ENCODE measurements at places on chromosomes 7 and 10.

- DNase-seq = no peak
These were observed 3.8 kb upstream of the SKIDA1 start for GRCh38 chr10:21529032-21529910.

GRCh38 chr10:70368774-70369482, 13.5 kb downstream of the LRRC20 start:
- no peak for DNase-seq

DNA sequence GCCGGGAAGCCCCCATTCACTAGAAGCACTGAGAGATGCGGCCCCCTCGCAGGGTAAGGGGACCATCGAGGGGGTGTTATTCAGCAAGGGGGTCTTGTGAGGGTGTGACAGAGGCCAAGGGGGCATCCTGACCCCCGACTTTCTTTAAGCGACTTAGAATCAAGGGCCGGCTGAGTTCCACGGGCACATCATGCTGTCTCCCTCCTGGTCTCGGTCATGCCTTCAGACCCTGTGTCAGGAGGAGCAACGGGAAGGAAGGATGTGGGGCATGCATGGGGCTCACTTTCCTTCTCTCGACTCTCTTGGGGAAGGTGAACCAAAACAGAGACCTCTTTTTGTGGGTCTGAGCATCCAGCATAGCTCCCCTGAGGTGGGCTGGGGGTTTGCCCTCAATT, 2.5 kb downstream of the ACSL5 start:
- no peak for DNase-seq

- DNase-seq = peak; percentile 81
These were observed at the start of gene ZWINT for GRCh38 chr10:56360967-56361612. Gene ZWINT (minus strand): TSS chr10:56361259. CDS start chr10:56361236, 23 bp downstream.

GRCh38 chr7:90708841-90709317, 112.8 kb downstream of the CDK14 start:
- no peak for DNase-seq

DNA sequence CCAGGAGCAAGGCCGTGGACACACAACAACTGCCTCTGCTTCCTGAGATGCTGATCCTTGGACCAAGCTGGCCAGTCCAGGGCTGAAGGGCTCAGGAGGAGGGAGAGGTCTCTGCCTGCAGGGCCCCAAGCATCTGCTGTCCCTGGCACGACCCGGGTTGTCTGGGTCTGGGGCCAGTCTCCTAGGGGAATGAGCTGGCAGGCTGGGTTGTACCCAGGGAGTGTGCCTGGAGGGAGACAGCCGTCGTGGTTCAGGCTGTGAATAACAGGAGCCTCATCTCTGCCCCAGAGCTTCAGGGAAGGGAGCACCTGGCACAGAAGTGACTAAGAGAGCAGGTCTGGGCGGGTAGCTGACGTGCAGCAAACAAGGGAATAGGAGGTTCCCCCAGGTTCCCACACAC, 17.9 kb upstream of the SERPINE1 start:
- DNase-seq = no peak

- peak; percentile 30 for DNase-seq
These were observed 37.0 kb upstream of the IL15RA start for GRCh38 chr10:6014241-6014761.

- DNase-seq = no peak
These were observed 423 bp downstream of the LSM5 start for GRCh38 chr7:32489788-32490126.

DNA sequence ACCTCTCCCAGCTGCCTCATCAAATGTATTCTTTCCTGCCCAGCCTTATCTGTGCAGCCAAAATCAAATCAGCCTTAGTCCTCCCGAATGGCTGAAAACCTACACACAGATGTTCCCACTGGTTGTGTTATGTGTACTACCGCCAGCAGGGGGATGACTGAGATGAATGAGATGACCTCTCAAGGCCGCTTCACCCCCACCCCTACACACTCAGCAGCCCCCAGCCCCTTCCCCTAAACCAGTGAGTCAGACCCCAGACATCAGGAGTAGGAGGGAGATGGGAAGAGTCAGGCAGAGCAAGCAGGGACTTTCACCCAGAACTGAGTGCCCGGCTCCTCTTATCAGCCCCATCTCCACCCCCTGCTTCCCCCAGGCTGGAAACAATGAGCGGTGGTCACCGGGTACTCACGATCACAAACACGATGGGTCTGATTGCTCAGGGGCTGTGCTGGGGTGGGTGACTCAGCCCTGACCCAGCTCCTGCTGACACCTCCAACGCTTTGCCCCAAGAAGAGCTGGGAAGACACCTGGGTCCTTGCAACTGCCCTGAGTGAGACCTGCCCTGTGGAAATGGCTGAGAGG, 6.5 kb upstream of the C10orf105 start:
- DNase-seq = no peak

DNA sequence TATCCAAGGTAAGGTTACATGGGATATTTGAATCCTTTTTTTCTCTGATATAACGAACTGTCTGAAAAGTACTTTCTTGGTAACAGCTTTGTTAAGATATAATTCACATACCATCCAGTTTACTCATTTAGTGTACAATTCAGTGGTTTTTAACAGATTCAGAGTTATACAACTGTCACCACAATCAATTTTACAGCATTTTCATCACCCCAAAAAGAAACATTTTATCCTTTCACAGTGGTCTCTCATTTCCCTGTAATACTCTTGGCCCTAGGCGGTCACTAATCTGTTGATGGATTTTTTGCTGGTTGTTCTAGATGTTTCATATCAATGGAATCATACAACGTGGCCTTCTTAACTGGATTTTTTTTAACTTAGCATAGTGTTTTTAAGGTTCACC, 91.6 kb downstream of the GLCCI1 start:
- DNase-seq = no peak

- no peak for DNase-seq
These were observed 275.5 kb downstream of the USP6NL start for GRCh38 chr10:11335881-11336430.

- no peak for DNase-seq
These were observed 13.7 kb downstream of the TECTB start for GRCh38 chr10:112296908-112297331.

DNA sequence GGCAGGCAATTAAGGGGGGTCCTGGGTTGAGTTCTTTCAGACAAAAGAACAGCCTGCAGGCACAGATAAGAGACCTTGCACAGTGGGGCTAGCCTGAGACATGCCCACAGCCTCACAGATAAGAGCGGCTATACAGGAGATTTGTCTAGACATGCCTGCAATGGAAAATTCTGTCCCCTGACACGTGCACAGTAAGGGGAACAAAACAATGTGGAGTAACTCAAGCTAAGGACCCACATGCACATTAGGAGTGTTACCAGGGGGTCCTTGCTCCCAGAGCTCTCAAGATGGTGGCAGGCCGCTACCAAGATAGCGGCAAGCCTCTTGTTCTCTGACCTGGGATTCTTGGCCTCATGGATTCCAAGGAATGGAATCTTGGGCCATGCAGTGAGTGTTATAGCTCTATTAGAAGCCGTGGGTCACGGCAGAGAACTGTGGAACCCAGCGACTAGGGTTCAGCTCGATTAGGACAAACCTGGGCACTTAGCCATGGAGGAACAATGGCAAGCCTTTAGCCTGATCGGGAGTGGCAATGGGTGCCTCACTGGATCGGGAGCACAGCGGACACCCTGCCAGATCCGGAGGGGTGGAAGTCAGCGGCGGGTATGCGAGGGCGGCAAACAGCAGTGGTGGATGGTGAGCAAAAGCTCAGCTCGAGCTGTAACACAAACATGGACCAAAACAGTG, 196.9 kb downstream of the CCSER2 start:
- no peak for DNase-seq

GRCh38 chr7:1219498-1219897, 13.2 kb upstream of the UNCX start:
- DNase-seq = no peak

- no peak for DNase-seq
These were observed 31.9 kb downstream of the ANXA8 start for GRCh38 chr10:47451998-47452494.

DNA sequence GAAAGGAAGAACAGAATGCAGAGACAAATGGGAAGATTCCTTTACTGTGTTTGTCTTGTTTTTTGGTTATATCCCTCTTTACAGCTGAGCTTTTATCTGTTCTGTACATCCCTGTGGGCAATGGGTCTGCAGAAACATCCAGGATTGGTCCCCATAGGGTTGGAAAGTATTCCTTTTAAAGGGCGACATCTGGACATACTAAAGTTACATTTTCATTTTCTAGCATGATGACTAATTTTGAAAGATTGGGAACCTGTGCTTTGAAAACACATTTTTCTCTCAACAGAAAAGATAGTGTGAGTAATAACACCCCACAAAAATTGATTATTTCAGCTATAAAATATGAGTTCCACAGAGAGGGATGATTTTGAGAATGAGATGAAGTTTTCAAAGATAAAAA, 435.8 kb downstream of the GPAM start:
- DNase-seq = no peak

GRCh38 chr7:100895956-100896731, 456 bp upstream of the ACHE start:
- no peak for DNase-seq

DNA sequence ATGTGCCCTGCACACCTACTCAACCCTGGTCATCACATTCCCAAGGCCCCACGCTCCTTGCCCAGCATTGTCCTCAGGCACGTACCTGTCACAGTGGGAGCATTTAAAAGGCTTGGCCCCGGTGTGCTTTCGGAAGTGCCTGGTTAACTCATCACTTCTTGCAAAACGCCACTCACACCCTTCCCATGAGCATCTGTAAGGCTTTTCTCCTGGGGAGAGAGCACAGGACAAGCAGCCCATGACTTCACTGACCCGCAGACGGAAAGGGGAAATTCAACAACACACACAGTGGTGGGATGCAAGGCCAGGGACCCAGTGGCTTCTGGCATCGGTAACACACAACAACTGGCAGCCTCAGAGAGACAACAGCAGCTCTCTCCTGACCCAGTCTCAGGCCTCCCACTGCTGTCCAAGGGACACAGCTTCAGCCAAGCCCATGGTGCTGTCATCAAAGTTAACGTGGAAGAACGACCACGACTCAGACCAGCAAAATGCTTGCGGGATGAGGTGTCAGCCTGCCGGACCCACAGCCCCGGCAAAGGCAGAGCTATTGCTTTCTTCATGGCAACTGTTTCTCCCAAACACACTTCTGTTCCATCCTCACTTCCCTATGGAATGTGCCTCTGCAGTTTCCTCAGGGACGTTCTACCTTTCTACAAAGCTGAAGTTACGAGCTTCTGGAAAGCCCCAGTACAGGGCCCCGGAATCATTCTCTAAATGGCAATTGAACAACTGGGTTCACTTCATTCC, 4.8 kb downstream of the KLF6 start:
- DNase-seq = no peak

DNA sequence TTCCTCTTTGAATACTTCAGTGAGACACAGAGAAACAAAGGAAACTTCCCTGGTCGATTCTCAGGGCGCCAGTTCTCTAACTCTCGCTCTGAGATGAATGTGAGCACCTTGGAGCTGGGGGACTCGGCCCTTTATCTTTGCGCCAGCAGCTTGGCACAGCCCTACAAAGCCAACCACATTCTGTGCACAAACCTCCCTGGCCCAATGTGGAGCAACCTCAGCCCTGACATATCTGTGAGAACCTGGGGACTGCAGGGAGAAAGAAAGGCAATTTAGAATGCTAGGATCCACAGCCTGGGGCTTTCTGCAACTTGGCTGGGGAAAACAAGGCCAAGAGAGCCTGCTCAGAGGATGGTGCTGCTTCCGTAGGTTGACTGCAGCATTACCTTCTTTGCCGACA, 63.5 kb upstream of the PRSS58 start:
- no peak for DNase-seq

- DNase-seq = no peak
These were observed 192.8 kb downstream of the DNAJC1 start for GRCh38 chr10:21810582-21811244.

- DNase-seq = no peak
These were observed 102.0 kb downstream of the VOPP1 start for GRCh38 chr7:55470261-55470660.

DNA sequence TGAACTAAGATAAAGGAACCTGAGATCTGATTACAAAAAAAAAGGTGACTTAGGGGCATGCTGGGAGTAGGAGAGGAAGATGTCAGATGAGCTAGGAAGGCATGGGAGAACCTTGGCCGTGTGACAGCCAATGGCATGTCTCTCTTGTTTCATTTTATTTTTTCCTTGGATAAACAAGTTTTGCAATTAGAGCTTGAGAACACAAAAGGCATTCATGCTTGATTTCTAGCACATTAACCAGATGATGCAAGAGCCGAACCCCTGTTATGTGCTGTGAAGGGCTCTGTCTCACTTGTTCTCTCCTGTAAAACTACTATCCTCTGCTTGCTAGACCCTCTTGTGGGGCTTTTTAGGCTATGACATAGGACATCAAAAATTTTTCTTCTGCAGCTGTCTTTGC, 134.3 kb upstream of the ASAH2 start:
- DNase-seq = no peak

DNA sequence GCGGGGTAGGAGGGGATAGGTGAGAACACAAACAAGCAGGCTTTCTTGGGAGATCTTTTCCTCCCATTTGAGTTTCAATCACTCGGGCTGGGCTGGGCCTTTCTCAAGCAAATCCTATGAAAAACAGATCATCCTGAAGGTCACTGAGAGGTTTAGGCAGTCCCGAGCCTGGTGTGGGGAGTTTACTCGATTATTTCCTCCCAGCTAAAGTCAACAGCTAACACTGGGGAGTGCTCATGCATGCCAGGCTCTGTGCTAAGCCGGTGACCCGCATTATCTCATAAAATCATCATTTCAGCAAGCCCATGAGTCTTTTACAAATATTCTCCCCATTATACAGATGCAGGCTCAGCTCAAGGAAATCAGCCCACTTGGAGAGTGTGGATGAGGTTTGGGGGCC, 85.0 kb upstream of the PAX2 start:
- DNase-seq = no peak

DNA sequence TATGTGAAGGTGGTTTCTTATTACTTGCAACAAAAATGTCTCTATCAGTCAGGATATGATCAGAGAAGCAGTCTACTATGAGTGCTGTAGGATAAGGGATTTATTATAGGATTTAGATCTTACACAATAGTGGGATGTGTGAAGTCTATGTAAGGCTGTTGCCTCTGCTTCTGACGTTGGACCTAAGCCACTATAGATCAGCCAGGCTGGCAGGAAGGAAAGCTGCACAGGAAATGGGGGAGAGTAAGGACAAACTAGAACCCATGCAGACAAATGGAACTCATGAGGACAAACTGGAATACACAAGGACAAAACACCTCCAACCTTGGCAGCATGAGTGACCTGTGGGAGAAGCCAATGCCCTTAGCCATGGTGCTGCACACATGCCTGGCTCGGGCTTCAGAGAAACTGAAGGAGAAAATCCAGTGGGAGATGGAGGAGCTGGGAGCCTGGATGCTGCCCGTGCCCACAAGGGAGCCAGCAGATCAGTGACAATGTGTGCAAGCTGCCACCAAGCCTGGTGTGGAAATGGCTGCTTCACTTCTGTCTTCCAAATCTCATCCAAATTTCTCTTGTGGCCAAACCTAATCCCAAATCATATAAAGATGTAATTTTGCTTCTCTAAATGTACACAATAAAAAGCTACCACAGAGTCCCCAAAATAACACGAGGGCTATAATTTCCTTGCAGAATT, 147.0 kb upstream of the PCGF5 start:
- no peak for DNase-seq

GRCh38 chr10:14656052-14656730, 118.5 kb downstream of the FAM107B start:
- DNase-seq = no peak

- no peak for DNase-seq
These were observed 110.8 kb downstream of the CD36 start for GRCh38 chr7:80749270-80749669.
